ENCODE measurements at places on chromosomes 11 and 22.

GRCh38 chr11:117819096-117820040 is 5.2 kb downstream of the FXYD2 start:
- no peak for ATAC-seq

- ATAC-seq: peak; percentile 91
Measured at GRCh38 chr22:42895087-42895486, 38.0 kb upstream of the ARFGAP3 start.

DNA sequence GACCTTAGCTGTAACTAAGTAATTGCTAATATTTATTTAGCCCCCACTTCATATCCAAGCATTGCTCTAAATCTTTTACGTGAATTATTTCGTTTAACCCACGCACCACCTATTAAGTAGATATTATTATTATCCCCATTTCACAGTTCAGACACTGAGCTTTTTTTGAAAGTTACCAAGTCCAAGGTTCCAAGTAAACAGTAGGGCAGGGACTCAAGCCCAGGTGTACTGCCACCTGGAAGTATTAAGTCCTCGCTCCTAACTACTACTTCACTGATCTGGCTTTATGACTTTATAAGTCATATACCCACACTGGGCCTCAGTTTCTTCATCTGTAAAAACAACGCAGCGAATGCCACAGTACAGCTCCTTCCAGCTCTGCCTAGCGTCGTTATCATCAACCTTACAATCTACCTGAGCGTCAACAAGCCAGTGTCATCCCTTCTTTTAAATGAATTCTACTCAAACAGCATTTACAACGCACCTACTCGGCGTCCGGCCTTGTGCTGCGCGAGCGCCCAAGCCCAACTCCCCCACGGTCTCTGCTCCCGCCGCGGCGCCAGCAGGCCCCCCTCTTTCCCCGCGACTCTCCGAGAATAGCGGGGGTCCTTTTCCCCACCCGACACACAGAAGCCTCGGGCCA is 624 bp downstream of the TMEM41B start:
- ATAC-seq: peak; percentile 11

GRCh38 chr11:7451952-7452494 is 33.3 kb upstream of the OLFML1 start:
- ATAC-seq: no peak

DNA sequence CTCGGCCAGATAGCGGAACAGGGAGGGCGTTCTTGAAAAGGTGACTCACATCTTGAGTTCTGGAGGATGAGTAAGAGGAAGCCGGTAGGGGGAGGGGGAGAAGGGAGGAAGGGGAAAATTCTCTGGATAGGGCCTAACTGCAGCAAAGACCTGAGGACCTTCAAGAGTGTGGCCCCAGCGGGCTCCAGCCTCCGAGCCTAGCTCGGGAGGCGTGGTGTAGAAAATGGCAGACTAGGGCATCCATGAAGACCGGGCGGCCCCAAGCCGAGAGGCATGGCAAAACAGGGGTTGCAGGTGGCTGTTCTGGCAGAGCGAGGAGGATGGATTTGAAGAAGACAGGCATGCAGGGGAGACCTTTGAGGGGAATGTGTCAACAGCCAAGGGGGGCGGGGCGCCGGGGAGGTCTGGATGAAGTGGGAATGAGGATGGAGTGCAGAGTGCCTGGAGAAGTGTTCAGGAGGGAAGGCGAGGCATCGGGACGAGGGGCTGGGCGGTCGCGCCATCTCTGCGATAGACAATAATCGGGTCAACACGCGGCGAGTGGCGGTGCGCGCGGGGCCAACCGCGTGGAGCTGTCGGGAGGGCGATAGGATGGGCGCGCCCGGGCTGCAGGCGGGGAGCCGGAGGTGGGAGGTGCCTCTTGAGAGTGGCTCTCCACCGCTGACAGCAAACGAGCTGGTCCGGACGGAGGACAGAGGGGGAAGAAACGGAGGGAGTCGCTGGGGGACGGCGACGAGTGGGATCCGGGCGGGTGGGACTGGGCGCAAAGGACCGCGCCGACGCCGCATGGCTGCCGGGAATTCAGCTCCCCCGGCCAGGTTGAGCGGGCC is 40.0 kb upstream of the CREB3L1 start:
- ATAC-seq: peak; percentile 74

- ATAC-seq: peak; percentile 49
Measured at GRCh38 chr11:112352907-112353306, 92.2 kb upstream of the PLET1 start.

GRCh38 chr11:82896183-82896582 is 4.0 kb downstream of the PRCP start:
- no peak for ATAC-seq

- peak; percentile 14 for ATAC-seq
Measured at GRCh38 chr11:100687630-100688395, 725 bp downstream of the ARHGAP42 start.

GRCh38 chr11:68445531-68446035 is 15.0 kb upstream of the PPP6R3 start:
- no peak for ATAC-seq

- ATAC-seq: no peak
Measured at GRCh38 chr11:64294774-64295173, 3.7 kb downstream of the KCNK4 start.
